ENCODE measurements at places on chromosomes 7 and 10. TPM values are rescaled to one million over a fixed set of nuclear protein-coding genes. Genes with fewer than 3 reads are reported as not detected.

Gene LHFPL3
- not detected for total RNA-seq

Gene NODAL
- total RNA-seq, result not detected

Gene GRM3
- not detected for total RNA-seq

Gene SPDYE5
- not detected for total RNA-seq

Gene OR2AE1
- not detected for total RNA-seq

Gene CALML3
- total RNA-seq, result not detected

Gene GAD2
- total RNA-seq, result not detected

Gene FZD1
- 12.1 TPM for total RNA-seq

Gene DNTT
- total RNA-seq, result not detected

Gene WDFY4
- 1.6 TPM for total RNA-seq

Gene INMT
- total RNA-seq, result 50.2 TPM

Gene CYP3A4
- not detected for total RNA-seq

Gene CPA2
- total RNA-seq, result not detected

Gene MALRD1
- total RNA-seq, result 0.99 TPM

Gene ZNF736
- 3.8 TPM for total RNA-seq

Gene ANKRD30A
- total RNA-seq, result not detected

Gene AZGP1
- total RNA-seq, result 70.9 TPM

Gene ASIC3
- 8.6 TPM for total RNA-seq

All from left ventricle myocardium superior (tissue), 1 donor.